ENCODE measurements at places on chromosomes 1 and 21.

DNA sequence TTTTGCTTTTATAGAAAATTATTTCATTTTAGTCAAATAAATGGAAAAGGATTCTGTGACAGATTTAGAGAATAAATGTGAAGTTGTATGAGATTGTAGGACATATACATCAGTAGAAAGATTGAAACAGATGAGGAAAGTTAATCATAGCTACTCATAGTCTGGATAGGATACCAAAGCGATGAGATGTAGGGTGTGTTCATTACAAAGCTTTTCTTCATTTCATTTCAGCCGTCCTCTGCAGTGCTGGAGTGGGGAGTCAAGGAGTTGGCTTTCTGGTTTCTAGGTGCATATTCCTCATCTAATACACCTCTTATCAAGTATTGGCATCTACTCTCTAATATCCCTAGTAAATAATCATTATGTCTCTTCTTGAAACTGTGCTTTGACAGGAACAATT is 149.5 kb upstream of the NEGR1 start:
- no peak for DNase-seq

DNA sequence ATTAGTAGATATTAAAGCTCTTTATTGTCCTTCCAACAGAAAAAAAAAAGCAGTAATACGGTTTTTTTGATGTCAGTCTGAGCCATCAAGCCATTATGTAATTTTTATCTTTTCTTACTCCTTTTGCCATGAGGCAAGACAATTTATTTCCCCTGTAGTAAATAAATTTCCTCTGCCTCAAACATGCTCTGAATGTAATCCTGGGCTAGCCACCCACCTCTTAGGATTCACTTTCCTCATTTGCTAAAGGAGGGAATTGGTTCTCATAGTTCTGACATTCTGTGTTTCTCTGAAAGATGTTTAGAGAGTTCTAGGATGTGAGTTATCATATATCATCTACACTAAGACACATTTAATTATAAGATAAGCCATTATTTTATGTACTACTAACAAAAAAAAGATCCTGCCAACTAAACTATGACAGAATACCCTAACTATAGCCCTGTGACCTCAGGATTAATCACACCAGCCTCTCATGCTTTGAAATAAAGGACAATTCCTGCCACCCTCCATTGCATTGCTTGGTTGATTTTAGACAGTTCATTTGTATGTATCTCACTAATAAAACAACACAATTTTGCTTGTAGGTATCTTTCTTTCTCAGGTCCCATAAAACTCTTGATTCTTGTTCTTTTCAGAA is 34.0 kb upstream of the RAP1A start:
- no peak for DNase-seq

DNA sequence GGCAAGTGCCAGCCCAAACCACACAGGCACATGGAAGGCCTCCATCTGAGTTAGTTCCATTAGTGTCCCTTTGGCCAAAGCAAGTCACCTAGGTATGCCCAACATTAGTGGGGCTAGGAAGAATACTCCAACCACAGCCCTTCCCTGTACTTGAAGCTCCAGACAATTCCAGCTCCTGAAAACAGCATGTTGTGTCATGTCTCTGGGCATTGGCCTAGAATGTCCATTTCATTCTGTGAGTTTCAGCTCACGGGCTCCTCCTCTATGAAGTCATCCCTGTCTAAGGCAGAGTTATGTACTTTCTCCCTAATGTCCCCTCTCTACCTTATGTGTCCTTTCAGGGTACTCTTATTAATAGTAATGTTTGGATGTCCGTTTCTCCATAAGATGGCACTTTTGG is 96.5 kb upstream of the SPATA6 start:
- DNase-seq = no peak

- no peak for DNase-seq
Measured at GRCh38 chr1:97069312-97069711, 347.7 kb downstream of the PTBP2 start.

- no peak for DNase-seq
Measured at GRCh38 chr1:178137238-178137637, 43.3 kb downstream of the RASAL2 start.

GRCh38 chr1:12152113-12152891 is 14.5 kb upstream of the TNFRSF1B start:
- no peak for DNase-seq

DNA sequence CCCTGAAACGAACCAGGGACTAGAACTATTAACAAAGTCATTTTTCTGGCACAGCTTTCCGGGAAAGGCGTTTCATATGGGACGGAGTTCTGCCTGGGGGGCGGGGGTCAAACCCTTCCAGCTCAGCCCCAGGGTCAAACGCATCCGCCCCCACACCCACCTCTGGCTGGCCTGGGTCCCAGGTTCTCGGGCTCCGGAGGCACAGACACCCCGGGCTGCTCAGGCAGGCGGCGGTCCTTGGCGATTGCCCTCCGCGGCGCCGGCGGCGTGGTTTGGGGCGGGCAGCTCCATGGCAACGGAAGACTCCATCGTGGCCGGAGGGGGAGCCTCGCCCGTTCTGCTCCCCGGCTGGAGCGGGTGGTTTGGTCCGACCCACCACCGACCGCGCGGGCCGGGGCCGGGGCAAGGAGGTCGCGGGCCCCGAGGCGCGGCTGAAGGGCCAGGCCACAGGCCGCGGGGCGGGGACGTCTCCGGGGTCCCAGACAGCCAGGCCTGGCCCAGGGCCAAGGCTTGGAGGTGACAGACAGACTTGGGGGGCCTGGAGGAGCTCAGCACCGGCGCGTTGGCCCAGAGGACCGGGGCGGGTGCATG is at the start of gene CFAP74:
CFAP74 (minus strand) TSS at position 246 of the 591 bp plus-strand sequence. CDS start 12,830 bp downstream, outside the sequence.
- DNase-seq = peak; percentile 72

DNA sequence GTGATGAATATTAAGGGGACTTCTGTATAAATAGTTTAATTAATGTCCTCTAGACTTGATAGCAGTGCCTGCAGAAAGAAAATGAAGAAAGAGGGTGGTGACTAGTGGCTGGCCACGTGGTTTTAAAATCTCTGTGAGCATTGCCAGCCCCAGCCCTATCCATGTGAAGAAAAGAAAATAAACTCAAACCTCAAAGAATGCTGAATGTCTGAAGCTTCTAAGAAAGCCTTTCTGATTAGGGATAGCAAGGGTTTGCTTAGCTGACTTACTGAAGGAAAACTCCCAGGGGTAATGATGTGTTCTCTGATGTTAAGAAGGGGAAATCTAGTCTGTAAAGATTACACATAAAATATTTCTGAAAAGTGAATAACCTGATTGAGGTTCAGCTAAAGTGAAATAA is 31.8 kb downstream of the ADGRL2 start:
- no peak for DNase-seq

- no peak for DNase-seq
Measured at GRCh38 chr1:11708554-11709350, 17.2 kb downstream of the DRAXIN start.

- no peak for DNase-seq
Measured at GRCh38 chr1:53722025-53722424, 16.9 kb downstream of the GLIS1 start.

GRCh38 chr1:24910751-24911650 is 19.1 kb downstream of the RUNX3 start:
- no peak for DNase-seq

Measured in left kidney (tissue), 8 donors.